ENCODE measurements at places on chromosomes 16 and 17. TPM values are rescaled to one million over a fixed set of nuclear protein-coding genes. Genes with fewer than 3 reads are reported as not detected.

DNA sequence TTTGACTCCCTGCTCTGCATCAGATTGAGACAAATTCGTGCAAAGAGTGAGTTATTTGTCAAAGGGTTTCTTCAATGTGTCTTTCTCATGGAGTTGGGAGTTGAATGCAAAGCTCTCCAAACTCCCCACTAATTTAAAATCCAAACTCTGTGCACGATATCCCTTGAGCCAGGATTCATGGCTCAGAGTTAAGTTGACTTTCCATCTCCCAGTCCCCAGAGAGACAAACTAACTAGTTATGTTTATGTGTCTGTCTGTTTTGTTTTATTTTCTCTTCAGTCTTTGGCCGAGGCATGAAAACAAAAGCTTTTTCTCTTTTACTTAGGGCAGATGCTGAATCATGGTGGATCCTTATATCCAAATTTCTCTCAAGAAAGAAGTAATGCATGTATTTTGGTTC, 570.0 kb upstream of the CDH5 start:
- no peak for DNase-seq

DNA sequence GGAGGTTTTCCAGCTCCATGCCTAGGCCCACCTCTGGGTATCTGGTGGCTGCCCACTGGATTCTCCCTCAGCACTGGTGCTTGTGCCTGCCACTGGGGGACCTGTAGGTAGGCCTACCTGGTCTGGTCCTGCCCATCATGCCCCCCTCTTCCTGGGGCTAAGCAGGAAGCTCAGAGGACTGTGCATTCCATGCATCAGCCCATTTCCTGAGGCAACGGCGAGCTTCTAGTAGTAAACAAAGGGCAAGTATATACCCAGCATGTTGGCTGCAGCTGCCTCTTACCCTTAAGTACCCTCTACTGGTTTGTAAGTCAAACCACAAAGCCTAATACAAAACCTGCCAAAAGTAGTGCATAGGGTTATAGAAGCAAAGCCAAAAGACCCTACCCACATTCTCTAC, 37.5 kb downstream of the SDR42E1 start:
- DNase-seq, result no peak

DNA sequence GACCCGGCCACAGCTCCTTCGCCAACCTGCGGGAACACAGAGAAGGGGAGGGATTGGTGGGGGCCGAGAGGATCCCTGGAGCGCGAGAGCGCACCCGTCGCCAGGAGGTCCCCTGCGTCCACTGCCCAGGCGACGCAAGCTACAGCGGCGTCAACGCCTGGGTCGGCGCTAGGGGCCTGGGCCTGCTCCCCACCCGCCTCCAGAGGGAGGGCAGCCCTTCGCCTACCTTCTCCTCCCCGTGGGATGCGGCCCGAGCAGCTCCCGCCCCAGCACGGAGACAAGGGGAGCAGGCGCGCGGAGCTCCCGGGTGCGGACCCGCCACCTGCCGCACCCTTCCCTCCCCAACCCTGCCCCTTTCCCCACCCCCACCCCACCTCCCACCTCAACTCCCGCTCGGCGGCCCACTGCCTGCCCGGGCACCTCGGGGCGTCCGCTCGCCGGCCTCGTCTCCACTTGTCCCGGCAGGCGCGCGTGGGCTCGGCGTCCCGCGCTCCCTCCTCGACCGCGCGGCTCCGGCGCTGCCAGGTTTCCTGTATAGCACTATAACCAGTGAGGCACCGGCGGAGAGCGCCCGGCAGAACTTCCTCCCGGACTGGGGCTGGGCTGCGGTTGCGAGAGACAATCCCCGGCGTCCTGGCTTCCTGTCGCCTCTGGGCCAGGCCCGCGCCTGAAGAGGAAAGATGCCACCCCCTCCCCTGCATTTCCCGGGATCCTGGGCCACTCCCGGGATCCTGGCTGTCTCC, 119.1 kb upstream of the SMURF2 start:
- peak; percentile 77 for DNase-seq

DNA sequence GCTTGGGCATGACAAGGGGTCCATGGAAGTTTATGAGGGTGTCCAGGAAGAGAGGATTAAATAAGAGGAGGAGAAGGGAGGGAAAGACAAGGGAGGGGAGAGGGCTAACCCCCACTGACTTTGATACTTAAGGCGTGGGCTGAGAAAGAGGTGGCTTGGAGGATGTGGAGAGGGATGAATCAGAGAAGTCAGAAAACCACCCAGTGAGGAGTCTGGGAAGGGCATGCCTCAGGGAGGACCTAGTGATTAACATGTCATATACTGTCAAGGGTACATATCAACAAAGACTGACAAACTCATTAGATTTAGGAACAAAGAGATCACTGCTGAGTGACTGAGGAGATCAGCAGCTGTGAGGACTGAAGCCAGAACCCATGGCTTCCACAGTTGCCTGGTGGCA, 145.4 kb downstream of the IRX5 start:
- DNase-seq, result no peak

- DNase-seq, result no peak
Observed at GRCh38 chr16:15597135-15597534, 45.8 kb downstream of the MARF1 start.

Gene SLC13A2
- not detected for total RNA-seq

DNA sequence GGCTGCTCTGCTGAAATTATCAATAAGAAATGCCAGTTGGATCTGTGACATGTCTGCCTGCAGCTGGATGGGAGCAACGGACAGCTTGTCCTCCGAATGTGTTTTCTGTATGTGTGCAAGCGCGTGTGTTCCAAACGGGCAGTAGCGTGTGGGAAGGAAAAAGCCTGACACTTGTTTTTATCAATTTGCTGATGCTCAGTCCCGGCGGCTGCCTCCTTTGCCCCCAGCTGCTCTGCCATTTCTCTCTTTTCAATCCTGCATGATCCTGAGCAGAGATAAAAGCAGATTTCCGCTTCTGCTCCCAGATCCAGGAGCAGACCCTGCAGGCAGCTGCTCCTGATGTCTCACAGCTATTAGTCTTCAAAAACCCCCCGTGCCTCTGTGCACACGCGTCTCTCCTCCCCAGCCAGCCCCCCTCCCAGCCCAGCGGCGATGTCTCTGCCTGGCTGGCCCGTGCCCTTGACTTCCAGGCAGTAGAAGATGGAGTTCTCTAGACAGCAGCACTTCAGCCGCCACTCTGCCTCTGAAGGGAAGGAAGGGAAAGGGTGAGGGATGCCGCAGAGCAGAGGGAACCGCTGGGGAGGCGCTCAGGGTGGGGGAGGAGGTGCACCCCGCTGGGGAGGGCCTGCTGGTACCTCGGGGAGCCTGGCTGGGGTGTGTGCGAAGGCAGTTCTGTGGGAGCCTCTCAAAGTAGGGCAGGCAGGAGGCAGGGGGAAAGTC, 4.1 kb downstream of the PRCD start:
- DNase-seq, result no peak

DNA sequence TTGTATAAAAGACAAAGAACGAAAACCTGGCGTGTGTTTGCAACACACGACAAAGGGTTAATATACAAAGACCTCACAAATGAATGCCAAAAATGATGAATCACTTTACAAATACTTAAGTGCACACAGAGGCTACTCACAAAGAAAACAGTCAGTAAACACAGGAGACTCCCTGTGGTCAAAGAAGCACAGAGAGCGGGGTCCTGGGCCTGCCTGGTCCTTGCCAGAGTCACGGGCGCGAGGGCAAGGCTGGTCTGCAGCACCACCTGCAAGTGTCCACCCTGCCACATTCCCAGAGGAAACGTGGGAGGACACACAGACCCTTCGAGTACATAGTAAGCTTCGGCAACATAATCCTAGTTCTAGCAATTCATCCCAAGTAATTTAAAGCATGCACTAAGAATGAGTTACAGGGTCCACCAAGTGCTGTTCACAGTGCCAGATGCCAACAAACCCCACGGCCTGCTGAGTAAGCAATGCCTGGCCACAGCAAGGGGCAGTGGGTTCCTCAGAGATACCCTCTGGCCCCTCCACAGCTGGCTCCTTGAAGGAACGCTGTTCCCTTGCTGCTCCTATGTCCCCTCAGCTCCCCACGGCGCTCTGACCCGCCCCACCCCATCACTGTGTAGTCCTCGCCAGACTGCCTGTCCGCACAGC, 24.6 kb upstream of the FAAP100 start:
- DNase-seq, result no peak

Gene TK2
- total RNA-seq, result 17.4 TPM

Gene TM4SF5
- total RNA-seq, result not detected

Gene PYY
- total RNA-seq, result not detected

GRCh38 chr16:31382485-31383161, 10.5 kb upstream of the ITGAD start:
- DNase-seq, result peak; percentile 76

- no peak for DNase-seq
Observed at GRCh38 chr16:78524066-78524595, 424.7 kb downstream of the WWOX start.

Data from heart left ventricle (tissue), 16 donors.